ENCODE measurements at places on chromosomes 5 and 9. TPM values are rescaled to one million over a fixed set of nuclear protein-coding genes. Genes with fewer than 3 reads are reported as not detected.

COL23A1 gene
- polyA plus RNA-seq, result 4.8 TPM

SYNPO gene
- polyA plus RNA-seq, result 0.16 TPM

LECT2 gene
- 0.45 TPM for polyA plus RNA-seq

CLTB gene
- polyA plus RNA-seq, result 26.8 TPM

FABP6 gene
- 7.5 TPM for polyA plus RNA-seq

FRMPD1 gene
- polyA plus RNA-seq, result 0.23 TPM

C5orf34 gene
- polyA plus RNA-seq, result 12.2 TPM

TARS1 gene
- 444 TPM for polyA plus RNA-seq

HTR4 gene
- polyA plus RNA-seq, result not detected

FST gene
- polyA plus RNA-seq, result 13.2 TPM

WDR38 gene
- polyA plus RNA-seq, result not detected

IARS1 gene
- 94.6 TPM for polyA plus RNA-seq

- no peak for DNase-seq
Observed at GRCh38 chr5:67205981-67206380, 9.4 kb upstream of the CD180 start.

- peak; percentile 45 for DNase-seq
Observed at GRCh38 chr9:95513711-95514110, 3.1 kb downstream of the PTCH1 start.

- DNase-seq, result no peak
Observed at GRCh38 chr5:171295801-171296200, 13.2 kb upstream of the TLX3 start.

DNA sequence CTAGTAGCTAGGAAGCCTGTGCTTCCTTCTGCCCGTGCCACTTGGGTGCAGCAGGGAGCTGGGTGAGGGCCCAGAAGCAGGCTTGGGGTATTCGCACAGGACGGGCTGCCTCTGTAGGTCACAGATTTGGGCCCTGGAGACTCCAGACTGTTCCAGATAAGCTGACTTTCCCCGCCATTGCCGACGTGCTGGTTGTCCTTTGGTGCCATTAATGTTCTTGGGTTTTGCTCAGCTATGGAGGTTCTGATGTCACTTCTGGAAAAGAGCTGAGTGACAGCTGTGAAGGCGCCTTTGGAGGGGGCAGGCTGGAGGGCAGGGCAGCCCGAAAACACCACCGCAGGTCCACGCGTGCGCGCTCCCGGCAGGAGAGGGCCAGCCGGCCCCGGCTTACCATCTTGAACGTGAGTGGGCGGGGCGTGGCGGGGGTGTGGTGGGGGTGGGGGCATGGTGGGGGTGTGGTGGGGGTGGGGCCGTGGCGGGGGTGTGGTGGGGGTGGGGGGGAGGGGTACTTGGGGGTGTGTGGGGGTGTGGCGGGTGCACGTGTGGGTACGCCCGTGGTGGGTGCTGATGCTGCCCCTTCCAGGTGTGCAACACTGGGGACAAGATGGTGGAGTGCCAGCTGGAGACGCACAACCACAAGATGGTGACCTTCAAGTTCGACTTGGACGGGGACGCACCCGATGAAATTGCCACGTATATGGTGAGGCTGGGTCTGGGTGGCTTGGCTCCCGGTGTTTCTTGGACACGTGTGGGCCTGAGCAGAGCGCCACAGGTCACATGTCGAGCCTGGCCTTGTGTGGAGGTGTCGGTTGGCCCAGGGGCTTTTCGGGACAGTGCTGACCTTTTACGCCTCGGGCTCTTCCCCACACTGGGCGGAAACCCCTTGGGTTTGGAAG, 79.6 kb downstream of the WNK2 start:
- no peak for DNase-seq

DNA sequence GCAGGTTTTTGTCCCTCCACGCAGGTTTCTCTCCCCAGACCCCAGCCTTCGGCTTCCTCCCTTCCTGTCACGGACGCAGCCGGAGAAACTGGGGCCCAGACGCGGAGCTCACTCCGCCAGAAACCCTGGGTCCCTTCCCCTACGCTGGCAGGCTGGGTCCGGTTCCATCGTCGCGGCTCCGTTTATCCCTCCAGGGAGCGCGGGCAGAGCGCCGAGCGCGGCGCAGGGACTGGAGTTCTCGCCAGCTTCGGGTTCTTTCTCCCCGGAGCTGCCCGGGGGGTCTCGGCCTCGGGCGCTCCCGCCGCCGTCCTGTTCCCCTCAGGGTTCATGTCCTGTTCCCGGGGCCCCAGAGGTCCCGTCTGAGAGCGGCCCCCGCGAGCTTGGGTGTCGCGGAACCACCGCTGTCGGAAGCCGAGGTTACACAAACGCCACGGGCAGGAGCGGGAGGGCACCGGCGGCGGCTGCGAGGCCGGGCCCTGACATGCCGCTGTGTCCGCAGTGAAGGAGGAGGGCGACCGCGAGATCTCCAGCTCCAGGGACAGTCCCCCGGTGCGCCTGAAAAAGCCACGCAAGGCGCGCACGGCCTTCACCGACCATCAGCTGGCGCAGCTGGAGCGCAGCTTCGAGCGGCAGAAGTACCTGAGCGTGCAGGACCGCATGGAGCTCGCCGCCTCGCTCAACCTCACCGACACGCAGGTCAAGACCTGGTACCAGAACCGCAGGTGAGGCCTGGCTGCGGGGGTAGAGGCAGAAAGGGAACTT, 4.6 kb downstream of the BARHL1 start:
- peak; percentile 60 for DNase-seq

DNA sequence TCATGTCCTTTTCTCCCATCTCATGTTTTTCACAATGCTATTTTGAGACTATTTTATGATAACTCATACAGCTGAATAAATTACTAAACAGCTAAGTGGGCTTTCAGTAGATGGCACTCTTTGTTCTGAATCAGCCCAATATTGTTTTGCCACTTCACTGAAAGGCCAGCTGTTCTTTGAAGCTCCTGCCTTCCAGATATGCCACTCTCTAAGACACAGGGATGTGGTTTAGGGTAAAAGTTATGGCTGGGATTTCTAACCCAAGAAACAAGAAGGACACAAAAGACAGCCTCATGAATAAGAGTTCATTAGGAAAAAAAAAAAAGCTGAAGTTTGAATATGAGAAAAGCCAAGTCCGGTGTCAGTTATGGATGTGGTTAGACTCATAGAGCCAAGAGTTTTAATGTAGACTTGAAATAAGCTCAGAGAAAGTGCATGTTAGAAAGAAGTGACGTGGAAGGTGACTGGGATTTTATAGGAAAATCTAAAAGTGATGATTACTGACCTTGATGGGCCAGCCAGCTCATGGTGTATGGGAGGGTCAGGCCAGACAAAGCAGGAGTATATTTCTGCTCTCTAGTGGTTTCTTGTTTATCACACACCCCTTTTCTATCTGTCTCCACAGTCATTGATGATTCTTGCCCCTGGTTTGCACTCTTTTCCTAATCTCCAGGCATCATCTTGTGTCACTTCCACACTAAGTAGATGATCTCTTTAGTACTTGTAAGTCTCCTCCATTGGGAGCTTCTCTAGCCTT, 488.5 kb downstream of the NR2F1-AS1 start:
- DNase-seq, result no peak

DNA sequence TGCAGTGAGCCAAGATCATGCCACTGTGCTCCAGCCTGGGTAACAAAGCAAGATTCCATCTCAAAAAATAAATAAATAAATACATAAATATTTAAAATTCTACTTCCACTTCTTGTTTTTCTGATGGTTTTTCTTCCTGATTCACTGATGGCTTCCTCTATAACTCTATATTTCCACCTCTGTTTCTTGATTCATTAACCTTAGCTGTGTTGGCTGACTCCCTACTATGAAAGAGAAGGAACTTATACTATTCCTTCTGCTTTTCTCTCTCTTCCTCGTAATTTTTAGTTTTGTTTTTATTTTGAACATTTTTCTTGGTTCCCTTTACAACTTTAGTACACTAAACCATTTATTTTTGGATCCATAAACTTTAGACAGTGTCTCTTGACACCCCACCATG, 103.5 kb downstream of the MAMDC2 start:
- no peak for DNase-seq

- no peak for DNase-seq
Observed at GRCh38 chr9:34059281-34059680, 10.6 kb upstream of the UBAP2 start.

- DNase-seq, result peak; percentile 74
Observed at GRCh38 chr5:6291961-6292360, 86.4 kb downstream of the MED10 start.

DNA sequence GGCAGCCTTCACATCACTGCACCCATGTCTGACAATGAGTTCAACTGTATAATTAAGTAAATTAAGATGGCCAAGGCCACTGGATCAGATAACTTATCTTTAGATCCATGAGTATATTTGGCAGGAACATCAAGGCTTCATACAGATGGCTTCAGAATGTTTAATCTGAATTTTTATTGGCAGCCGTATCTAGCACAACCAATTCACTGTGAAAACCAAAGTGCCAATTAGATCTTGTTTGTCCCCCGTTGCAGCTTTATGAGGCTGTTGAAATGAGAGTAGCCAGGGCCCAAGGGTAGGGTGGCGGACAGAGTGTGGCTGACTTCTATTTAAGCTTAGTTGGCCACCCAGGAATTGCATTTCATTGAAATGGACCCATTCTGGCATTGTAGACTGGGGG, 137.7 kb downstream of the SYK start:
- DNase-seq, result no peak

DNA sequence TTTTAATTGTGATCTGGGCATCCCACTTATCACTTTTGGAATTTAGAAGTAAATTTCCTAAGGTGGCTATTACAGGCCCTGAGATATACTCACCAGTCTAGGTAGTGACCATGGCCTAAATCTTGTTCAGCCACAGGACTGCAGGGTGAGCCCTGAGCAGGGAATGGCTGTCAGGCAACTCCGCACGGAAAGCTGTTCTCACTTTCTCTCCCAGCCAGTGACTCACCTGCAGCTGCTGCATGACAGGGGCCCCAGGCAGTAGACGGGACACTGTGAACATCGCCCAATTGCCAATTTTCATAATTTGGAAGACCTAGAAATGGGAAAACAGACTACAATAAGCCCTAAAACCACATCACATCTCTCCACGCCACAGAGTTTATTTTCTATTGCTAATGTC, 69.6 kb upstream of the TAF1L start:
- DNase-seq, result no peak

DNA sequence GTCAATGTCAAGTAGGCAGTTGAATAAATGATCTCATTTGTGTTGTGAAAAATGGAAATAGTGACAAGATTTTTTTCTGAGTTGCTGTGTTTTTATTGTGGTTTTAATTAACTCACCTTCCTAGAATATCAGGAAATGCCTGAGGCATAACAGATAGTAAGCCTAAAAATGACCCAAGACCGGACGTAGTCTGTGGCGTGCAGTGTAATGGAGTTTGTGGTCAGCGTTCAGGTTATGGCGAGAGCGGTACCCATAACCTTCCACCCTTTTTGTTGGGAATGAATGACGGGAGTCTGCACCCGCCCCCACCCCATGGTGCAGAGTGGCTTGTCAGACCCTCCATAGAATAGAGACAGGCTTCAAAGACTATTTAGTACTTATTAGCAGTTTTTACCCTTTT, 119.3 kb downstream of the GALNT10 start:
- DNase-seq, result no peak

Data from GM23338 (cell line).